Fibroblast of villous mesenchyme (primary cell): ENCODE measurements at places on chromosomes 5 and 9.

GRCh38 chr5:125160787-125161502 is 414.5 kb upstream of the ZNF608 start:
- DNase-seq, result peak; percentile 44

- DNase-seq, result no peak
Observed at GRCh38 chr9:110109333-110110092, 98.4 kb downstream of the C9orf152 start.

DNA sequence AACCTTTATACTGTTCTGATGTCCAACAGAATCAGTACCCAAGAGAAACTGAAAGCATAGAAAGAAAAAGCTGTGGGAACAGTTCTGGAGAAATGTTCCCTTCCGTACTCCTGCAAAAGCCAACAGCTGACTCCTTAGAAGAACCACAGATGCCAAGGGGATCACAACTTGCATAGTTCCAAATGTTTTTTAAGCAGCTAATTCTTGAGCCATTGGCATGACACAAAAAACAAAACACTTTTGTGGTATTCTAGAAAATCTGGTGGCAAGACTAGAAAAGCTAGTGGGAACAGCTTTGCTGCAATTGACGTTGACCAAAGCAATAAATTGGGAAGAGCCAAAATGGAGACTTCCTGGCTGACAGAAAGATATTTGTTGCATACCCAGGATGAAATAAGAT is 189.9 kb downstream of the ARL15 start:
- DNase-seq, result no peak

DNA sequence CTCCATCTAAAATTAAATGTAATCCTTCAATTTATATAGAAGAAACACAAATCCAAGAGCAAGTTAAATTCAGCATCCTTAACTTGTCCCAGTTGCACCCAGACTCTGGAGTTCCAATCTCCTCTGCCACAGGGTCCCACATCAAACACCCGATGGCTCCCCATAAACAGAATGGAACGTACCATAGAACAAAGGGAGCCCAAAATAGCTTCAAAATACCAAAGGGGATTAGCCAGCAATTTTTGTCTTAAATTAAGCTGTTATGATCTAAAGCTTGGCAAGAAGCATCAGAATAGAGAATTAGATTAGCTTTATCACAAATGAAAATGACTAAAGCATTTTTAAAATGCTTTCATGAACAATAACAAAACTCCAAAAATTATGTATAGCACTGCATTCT is 112.8 kb downstream of the FANCC start:
- DNase-seq, result no peak

- DNase-seq, result peak; percentile 41
Observed at GRCh38 chr5:149581192-149581861, at the start of gene ARHGEF37. Gene ARHGEF37 (plus strand): TSS chr5:149581498. CDS start chr5:149597770, 16,272 bp downstream.

DNA sequence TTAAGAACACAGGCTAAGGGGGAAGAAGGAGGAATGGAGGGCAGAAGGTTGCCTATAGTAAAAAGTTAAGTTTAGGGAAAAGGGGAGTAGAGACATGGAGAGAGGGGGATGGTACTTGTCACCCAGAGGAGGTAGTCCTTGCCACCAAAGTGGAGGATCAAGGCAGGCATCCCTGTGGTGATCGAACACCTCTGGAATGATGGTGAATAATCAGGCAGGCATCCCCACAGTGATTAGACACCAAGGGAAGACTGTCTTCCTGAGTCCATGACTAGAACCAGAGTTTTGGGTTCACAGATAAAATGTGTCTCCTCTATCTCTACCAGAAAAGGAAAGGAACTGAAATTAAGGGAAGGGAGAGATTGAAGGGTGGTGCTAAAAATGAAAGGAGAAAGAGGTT is 19.2 kb upstream of the HMGCS1 start:
- no peak for DNase-seq

DNA sequence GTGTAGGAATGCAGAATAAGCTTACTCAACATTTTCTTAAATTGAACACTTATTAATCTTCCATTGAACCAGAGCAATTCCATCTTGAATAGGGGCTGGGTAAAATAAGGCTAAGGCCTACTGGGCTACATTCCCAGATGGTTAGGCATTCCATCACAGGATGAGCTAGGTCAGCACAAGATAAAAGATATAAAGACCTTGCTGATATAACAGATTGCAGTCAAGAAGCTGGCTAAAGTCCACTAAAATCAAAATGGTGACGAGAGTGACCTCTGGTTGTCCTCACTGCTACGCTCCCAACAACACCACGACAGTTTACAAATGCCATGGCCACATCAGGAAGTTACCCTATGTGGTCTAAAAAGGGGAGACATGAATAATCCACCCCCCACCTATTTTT is 156.1 kb downstream of the NXNL2 start:
- DNase-seq, result no peak

GRCh38 chr5:58761407-58761806 is 178.5 kb downstream of the RAB3C start:
- no peak for DNase-seq
